Lung (tissue), 17 donors: ENCODE measurements at places on chromosomes 1 and 21. TPM values are rescaled to one million over a fixed set of nuclear protein-coding genes. Genes with fewer than 3 reads are reported as not detected.

- H3K36me3 ChIP-seq: no peaks in the 10 kb centered on the region
- H3K27ac ChIP-seq: no peak overlapping the region
- no peak overlapping the region for H3K4me3 ChIP-seq
- DNase-seq: no peak
- H3K27me3 ChIP-seq: no peaks in the 10 kb centered on the region
Measured at GRCh38 chr1:31708324-31708723, 4.5 kb upstream of the COL16A1 start.

DNA sequence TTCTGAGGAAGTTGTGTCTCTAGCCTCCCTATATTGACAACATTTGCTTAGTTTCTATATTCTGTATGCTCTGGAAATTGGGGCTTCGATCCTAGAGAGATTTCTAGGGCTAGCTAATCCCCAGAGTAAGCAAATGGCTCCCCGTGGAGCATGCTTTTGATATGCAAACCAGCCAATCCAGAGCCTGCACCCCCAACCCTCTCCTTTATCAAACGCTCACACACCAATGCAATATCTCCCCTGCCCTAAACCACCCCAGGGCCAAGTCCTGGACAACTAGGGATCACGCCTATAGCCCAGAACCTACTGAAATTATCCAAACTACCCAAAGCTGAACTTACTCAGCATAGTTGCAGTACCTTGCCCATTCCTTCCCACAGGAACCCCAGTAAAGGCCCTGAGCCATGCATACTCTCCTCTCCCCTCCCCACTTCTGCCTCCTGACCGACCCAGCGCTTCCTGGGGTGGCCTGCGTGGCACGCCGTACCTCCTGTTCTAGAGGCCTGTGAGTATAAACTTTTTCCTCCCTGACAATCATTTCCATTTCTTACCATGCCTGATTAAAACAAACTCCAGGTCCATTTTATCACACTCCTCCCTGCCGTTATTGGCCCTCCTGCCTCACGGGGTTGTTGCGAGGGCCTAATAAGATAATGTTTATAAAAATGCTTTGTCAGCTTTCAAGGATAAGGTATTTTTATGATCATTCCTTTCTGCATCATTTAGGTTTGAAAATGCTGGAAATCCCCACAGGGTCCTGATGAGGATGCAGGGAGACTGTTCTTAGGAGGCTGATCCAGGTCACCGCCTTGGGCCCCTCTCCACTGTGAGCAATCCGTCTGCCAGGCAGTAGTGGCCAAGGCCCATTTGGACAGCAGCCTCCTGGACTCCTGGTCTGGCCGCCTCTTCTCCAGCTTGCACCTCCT is 102.7 kb downstream of the TENT5C start:
- H3K4me3 ChIP-seq: no peak overlapping the region
- DNase-seq: no peak
- no peaks in the 10 kb centered on the region for H3K36me3 ChIP-seq
- no peaks in the 10 kb centered on the region for H3K4me1 ChIP-seq
- H3K27me3 ChIP-seq: no peaks in the 10 kb centered on the region

GRCh38 chr1:239858057-239858456 is 233.6 kb upstream of the FMN2 start:
- H3K4me1 ChIP-seq: no peaks in the 10 kb centered on the region
- H3K4me3 ChIP-seq: no peak overlapping the region
- no peak for DNase-seq
- H3K27ac ChIP-seq: no peak overlapping the region
- H3K36me3 ChIP-seq: no peaks in the 10 kb centered on the region
- no peaks in the 10 kb centered on the region for H3K27me3 ChIP-seq

GRCh38 chr1:115596080-115596780 is 45.5 kb upstream of the VANGL1 start:
- no peak overlapping the region for H3K27ac ChIP-seq
- no peak for DNase-seq
- H3K4me3 ChIP-seq: no peak overlapping the region
- no peaks in the 10 kb centered on the region for H3K36me3 ChIP-seq

DNA sequence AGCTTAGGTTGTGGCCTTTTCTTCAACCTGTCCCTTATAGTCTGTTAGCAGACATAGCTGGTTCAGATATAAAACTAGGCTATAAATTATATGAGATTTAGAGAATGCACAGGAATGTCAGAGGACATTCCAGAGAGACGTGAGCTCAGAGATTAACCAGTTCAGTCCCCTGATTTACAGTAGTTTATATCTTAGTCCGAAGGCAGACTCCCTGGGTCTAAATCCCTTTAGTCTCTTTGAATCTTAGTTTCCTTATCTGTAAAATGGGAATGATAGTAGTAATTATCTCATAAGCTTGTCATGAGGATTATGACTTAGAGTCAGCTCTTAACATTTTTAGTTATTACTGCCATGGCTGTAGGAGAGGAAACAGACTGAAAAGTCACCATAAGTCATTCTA is 45.5 kb upstream of the PLXNA2 start:
- DNase-seq: no peak
- no peaks in the 10 kb centered on the region for H3K27me3 ChIP-seq
- no peaks in the 10 kb centered on the region for H3K36me3 ChIP-seq
- no peaks in the 10 kb centered on the region for H3K4me1 ChIP-seq
- H3K27ac ChIP-seq: no peak overlapping the region

GRCh38 chr1:180521474-180522212 is 19.3 kb upstream of the ACBD6 start:
- no peaks in the 10 kb centered on the region for H3K4me1 ChIP-seq
- H3K27ac ChIP-seq: no peak overlapping the region
- DNase-seq: peak; percentile 47
- no peaks in the 10 kb centered on the region for H3K36me3 ChIP-seq
- no peak overlapping the region for H3K4me3 ChIP-seq

GRCh38 chr1:67573311-67573872 is 111.6 kb upstream of the GADD45A start:
- H3K27me3 ChIP-seq: no peaks in the 10 kb centered on the region
- peaks cover 22% of the 10 kb centered on the region for H3K4me1 ChIP-seq
- no peak overlapping the region for H3K27ac ChIP-seq
- peak; percentile 27 for DNase-seq
- H3K36me3 ChIP-seq: no peaks in the 10 kb centered on the region

DNA sequence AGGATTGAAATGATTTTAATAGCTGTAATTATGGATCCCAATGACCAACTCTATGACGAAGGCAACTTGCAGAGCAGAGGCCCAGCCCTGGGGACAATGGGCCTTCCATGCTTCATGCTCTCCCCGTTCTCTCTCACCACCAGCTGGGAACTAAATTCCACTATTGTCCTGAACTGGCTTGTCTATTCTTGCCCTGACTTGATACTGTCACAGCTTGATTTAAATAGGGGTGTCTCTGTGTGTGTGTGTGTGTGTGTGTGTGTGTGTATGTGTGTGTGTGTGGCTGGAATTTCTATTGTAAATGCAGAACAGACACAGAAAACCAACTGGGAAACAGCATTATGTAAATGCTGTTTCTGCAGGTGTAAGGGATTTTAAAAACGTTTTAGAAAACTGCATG is 57.0 kb downstream of the SLC22A15 start:
- H3K4me1 ChIP-seq: no peaks in the 10 kb centered on the region
- H3K4me3 ChIP-seq: no peak overlapping the region
- H3K36me3 ChIP-seq: peaks cover 2% of the 10 kb centered on the region

DNA sequence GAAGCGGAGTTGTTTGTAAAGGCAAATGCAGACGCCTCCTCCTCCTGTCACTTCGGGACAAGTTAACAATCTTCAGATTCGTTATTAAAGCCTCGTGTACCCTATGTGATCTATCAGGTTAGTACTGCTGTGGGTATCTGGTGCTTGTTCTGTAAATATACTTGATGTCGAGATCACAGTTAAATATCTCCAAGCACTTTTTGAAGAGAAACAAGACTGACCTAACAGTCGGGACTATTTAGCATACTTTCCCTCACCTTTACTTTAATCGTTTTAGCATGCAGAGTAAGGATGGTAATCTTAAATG is 710 bp downstream of the KLHL20 start:
- peaks cover 7% of the 10 kb centered on the region for H3K4me1 ChIP-seq
- H3K4me3 ChIP-seq: peak overlapping the region; percentile 91
- no peak for DNase-seq
- H3K27me3 ChIP-seq: no peaks in the 10 kb centered on the region
- H3K27ac ChIP-seq: peak overlapping the region; percentile 91

GRCh38 chr1:117286562-117286961 is 75.8 kb upstream of the VTCN1 start:
- no peaks in the 10 kb centered on the region for H3K27me3 ChIP-seq
- no peak overlapping the region for H3K27ac ChIP-seq
- H3K36me3 ChIP-seq: no peaks in the 10 kb centered on the region
- H3K4me1 ChIP-seq: no peaks in the 10 kb centered on the region
- H3K4me3 ChIP-seq: no peak overlapping the region

GRCh38 chr1:226684026-226684425 is 55.1 kb downstream of the ITPKB start:
- no peaks in the 10 kb centered on the region for H3K36me3 ChIP-seq
- no peak for DNase-seq
- H3K4me1 ChIP-seq: no peaks in the 10 kb centered on the region

DNA sequence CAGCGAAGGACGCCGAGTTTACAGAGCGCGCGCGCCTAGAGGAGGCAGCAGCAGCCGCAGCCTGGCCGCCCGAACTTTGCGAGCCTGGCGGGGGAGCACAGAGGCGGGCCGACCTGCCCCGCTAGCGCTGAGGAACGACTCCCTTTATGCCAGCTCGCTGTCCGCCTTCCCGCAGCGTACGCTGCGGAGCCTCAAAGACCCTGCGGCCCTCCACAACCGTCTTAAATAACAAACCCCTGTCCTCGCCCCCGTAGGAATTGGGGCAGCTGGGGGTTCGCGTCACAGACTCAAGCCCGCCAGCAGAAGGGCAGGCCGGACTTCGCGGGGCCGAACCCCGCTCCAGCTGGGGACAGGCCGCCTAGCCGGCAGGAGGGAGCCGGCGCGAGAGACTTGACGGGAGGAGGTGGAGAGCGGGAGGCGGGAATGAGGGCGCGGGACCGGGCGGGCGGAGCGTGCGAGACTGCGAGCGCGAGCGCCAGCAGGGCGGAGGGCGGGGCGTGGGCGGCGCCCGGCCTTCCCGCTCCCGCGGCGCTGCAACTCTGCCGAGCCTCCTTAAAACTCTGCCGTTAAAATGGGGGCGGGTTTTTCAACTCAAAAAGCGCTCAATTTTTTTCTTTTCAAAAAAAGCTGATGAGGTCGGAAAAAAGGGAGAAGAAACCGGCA is 1.8 kb upstream of the CDKN2C start:
- H3K27me3 ChIP-seq: peaks cover 19% of the 10 kb centered on the region
- H3K36me3 ChIP-seq: no peaks in the 10 kb centered on the region
- peak overlapping the region; percentile 95 for H3K27ac ChIP-seq
- DNase-seq: peak; percentile 97

- H3K27me3 ChIP-seq: no peaks in the 10 kb centered on the region
- DNase-seq: no peak
- H3K4me1 ChIP-seq: peaks cover 4% of the 10 kb centered on the region
Measured at GRCh38 chr1:205189131-205189530, 22.4 kb downstream of the DSTYK start.

DNA sequence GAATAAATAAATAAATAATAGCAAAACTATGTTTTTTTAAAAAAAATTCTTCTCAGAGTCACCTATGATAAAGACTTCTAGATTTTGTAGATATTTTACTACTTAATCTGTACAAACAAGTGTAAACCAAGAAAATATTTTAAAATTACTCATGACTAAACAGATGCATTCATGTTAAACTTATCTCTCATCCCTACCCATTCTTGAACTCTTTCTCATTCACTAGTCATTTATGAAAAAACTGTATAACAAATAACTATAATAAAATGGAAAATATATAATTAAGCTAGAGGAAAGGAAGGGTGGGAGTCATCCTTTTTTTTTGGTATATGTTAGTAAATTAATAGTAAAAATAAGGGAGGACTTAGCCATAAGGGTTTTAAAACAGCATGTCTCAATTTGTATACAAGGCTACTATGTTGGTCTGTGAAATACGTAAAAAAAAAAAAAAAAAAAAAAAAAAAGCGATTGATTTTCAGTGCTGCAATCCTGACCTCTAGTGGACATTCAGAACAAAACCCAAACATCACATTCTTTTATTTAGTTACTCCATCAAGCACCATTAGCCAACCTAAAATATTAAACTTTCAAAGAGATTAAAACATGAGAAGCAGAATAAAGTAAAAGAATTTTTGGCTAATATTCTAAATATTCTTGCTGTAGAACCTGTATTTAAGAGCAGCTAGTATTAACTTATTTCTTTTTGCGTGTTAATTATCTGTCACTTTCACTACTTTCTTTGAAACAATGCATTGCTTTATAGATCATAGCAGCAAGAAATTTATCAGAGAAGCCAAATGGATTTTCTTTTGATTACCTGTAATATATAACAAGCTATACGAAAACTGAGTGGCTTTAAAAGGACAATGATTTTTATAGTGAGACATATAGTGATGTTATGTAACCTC is 255.8 kb upstream of the CACYBP start:
- no peaks in the 10 kb centered on the region for H3K4me1 ChIP-seq
- H3K36me3 ChIP-seq: no peaks in the 10 kb centered on the region
- no peaks in the 10 kb centered on the region for H3K27me3 ChIP-seq
- no peak overlapping the region for H3K4me3 ChIP-seq
- no peak overlapping the region for H3K27ac ChIP-seq

DNA sequence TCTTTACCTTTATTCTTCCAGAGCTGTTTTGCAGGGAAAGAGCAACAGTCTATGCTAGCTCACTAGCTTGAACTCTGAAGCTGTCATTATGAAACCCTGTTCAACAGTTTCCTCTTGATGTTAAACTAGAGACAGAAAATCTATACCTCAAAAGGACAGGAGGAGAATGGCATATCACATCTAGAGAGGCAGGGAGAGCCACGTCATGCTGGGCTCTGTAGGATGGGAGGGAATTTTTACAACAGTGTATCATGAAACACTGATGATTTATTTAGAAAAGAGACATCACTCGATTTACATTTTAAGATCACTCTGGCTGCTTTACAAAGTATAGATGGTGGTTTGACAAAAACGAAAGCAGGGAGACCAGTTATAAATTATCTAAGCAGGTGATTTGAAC is 224.9 kb upstream of the COA6 start:
- no peaks in the 10 kb centered on the region for H3K36me3 ChIP-seq
- no peak overlapping the region for H3K4me3 ChIP-seq
- H3K27ac ChIP-seq: no peak overlapping the region
- H3K27me3 ChIP-seq: no peaks in the 10 kb centered on the region
- no peak for DNase-seq
- H3K4me1 ChIP-seq: no peaks in the 10 kb centered on the region

DNA sequence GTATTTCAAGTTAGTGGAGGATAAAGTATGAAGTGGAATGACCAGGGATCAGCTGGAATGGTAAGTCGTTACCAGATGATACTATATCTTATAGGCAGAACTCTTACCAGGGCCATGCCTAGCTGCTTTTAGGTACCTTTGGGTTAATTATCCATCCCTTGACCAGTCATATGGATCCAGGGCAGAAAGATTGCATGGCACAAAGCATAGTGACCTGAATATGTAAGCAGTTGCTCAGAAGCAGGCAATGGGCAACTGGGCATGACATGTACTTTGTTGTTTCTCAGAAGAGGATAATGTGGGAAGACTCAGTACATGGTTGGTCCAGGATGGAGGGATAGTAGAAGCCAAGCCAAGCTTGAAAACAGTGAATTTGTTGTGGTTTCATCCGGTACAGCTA is 87.2 kb downstream of the CLEC20A start:
- H3K4me3 ChIP-seq: no peak overlapping the region
- H3K27me3 ChIP-seq: no peaks in the 10 kb centered on the region

MTARC2 gene
- total RNA-seq: 42.9 TPM

PLPPR5 gene
- total RNA-seq: 1.4 TPM

DENND2D gene
- total RNA-seq: 61.6 TPM

OPTC gene
- total RNA-seq: not detected

LRRC53 gene
- not detected for total RNA-seq

ADAMTSL4 gene
- 104 TPM for total RNA-seq

LCE1C gene
- total RNA-seq: not detected

LORICRIN gene
- not detected for total RNA-seq
